ENCODE measurements at places on chromosomes 6 and 20. TPM values are rescaled to one million over a fixed set of nuclear protein-coding genes. Genes with fewer than 3 reads are reported as not detected.

GRCh38 chr6:95094751-95095663 lies 482.3 kb upstream of the MANEA start:
- H3K4me1 ChIP-seq: peaks cover 10% of the 10 kb centered on the region
- no peaks in the 10 kb centered on the region for H3K36me3 ChIP-seq
- no peak overlapping the region for H3K4me3 ChIP-seq
- peak overlapping the region; percentile 49 for H3K27ac ChIP-seq
- DNase-seq: peak; percentile 48

DNA sequence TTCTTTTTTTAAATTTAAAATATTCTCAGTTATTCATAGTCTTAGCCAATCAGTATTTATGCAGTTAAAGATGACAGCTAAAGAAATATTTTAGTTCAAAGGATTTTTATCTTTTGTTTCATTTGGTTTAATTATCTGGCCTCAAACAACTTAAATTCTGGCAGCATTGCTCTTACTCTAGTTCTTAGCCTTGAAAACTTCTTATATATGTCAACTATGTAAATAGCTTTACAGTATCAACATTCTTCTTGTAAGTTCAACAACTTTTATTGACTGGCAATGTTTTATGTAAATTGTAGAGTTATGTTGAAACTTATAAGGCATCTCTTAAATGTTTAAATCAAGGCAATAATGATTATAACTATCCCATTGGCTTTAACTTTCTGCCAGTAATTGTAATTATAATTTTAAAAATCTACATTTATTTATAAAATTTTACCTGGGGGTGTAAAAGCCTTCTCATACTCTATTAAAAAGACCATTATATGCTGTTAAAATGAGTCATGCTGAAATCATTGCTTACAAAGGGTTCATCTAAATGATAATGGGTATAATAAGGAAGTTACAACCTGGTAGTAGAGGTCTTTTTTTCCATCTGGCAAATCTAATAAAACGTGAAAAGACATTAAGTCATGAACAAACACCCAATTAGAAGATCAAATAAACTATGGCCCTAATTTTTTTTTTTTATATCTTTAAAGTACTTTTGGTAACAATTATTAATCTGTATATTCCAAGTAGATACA lies 45.8 kb upstream of the FAM184A start:
- H3K27me3 ChIP-seq: peaks cover 2% of the 10 kb centered on the region
- H3K27ac ChIP-seq: no peak overlapping the region
- no peak overlapping the region for H3K4me3 ChIP-seq
- peaks cover 7% of the 10 kb centered on the region for H3K4me1 ChIP-seq
- H3K36me3 ChIP-seq: no peaks in the 10 kb centered on the region
- DNase-seq: no peak

DNA sequence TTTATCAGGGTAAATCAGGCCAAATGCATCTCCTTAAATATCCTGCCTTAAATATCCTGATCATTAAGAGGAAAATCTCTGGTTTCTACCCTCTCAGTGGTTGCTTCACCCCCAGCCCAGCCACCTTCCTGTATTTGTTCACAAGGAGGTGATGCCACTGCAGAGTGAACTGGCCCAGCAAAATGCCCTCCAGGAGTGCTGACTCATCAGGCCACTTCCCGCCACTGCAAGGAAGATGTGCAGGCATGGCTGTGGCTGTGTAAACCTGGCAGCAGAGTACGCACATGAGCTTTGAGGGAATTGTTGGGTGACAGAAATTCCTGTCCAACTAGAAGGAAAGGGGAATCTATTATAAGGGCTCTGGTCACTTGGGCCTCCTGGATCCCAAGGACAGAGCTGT lies 13.8 kb downstream of the NQO2 start:
- no peaks in the 10 kb centered on the region for H3K27me3 ChIP-seq
- no peak for DNase-seq
- H3K4me1 ChIP-seq: peaks cover 6% of the 10 kb centered on the region
- H3K4me3 ChIP-seq: no peak overlapping the region
- H3K27ac ChIP-seq: no peak overlapping the region

- H3K4me3 ChIP-seq: no peak overlapping the region
- DNase-seq: no peak
- H3K27ac ChIP-seq: no peak overlapping the region
- no peaks in the 10 kb centered on the region for H3K4me1 ChIP-seq
- H3K36me3 ChIP-seq: no peaks in the 10 kb centered on the region
These were observed 38.0 kb downstream of the CITED2 start for GRCh38 chr6:139336488-139336887.

DNA sequence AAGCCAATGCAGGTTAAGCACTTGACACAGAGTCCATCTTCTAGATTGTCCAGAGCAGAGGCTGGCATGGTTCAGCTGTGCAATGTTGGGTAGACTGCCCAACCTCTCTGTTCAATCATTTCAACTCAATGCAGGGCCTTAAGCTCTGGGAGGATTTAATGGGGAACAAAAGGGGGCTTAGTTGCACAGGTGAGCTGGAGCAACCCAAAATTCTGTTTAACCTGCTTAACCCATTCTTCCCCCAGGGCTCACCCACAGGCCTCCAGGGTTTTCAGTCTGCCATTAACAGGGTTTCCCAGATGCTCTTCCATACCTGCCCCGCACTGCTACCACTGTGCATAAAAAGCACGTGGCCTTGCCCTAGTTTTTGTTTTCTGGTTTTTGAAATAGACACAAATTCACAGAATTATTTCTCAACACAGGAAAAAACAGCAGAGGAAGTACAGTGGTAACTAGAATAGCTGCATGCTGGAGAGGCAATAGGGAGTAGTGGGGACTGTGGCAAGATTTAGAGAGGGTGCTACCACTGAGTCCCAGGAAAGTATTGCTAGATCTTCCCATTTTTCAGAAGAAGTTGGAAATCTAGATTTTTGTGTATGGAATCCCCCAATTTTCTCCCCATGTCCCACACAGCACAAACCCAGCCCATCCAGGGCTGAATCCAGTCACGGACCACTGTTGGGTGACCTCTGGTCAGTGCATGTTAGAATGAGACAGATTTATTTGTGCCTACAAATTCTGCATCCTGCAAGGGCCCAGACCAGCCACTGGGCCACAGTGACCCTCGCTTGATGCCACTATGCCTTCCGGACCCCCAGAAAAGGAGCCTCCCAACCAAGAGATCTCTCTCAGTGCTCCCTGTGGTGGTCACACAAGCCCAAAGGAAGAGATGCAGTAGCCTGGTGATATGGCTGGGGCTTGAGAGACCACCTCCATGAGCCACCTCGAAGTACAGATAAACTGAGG lies 4.6 kb downstream of the PTGIS start:
- H3K27me3 ChIP-seq: no peaks in the 10 kb centered on the region
- no peak overlapping the region for H3K4me3 ChIP-seq
- DNase-seq: no peak
- H3K36me3 ChIP-seq: no peaks in the 10 kb centered on the region
- H3K4me1 ChIP-seq: peaks cover 18% of the 10 kb centered on the region
- peak overlapping the region; percentile 75 for H3K27ac ChIP-seq

- H3K36me3 ChIP-seq: no peaks in the 10 kb centered on the region
- H3K4me3 ChIP-seq: no peak overlapping the region
- DNase-seq: no peak
- H3K27ac ChIP-seq: no peak overlapping the region
- no peaks in the 10 kb centered on the region for H3K4me1 ChIP-seq
These were observed 9.0 kb downstream of the VPS16 start for GRCh38 chr20:2849529-2849928.

DNA sequence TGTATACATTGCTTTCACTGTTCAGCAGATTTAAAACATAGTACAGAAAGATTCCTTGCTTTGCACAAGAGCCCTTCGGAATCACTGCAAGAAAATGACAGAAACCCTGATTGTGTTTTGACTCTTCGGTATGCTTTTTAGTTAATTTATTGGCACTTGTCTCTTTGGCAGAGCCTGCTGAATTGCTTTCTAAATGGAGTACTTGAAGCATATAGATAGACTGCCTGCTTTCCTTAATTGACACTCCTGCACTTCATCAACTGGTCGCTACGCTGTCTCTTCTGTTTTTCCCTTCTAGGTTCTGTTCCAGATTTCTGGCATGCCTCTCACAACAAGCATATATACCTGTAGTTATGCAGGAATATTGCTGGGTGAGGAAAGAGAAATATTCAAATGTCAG lies 22.4 kb upstream of the RBM24 start:
- no peak overlapping the region for H3K27ac ChIP-seq
- H3K4me1 ChIP-seq: no peaks in the 10 kb centered on the region
- H3K27me3 ChIP-seq: no peaks in the 10 kb centered on the region
- DNase-seq: no peak

GRCh38 chr20:59718071-59718470 lies 113.7 kb downstream of the PHACTR3 start:
- H3K27me3 ChIP-seq: peaks cover 5% of the 10 kb centered on the region
- no peak overlapping the region for H3K4me3 ChIP-seq
- H3K36me3 ChIP-seq: no peaks in the 10 kb centered on the region

- no peak overlapping the region for H3K4me3 ChIP-seq
- peak; percentile 24 for DNase-seq
- H3K27ac ChIP-seq: no peak overlapping the region
- H3K36me3 ChIP-seq: no peaks in the 10 kb centered on the region
These were observed 11.5 kb upstream of the MEP1A start for GRCh38 chr6:46781478-46782378.

DNA sequence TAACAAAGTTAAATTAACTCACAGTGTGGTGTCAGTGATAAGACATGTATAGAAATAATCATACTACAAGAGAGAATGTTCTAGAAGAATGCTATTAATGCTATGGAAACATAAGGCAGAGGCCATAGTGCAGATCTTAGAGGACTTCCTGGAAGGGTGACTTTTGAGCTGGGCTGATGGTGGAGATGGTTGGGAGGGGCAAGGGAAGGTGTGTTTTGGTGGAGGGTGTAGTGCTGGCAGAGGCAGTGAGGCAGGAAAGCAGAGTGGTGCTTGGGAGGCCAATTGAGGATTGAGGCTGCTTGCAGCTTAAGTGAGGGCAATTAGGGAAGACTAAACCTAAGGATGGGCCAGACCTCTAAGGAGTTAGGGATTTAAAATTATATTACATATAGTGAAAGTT lies 58.5 kb upstream of the FNDC1 start:
- H3K27me3 ChIP-seq: peaks cover 2% of the 10 kb centered on the region
- no peak overlapping the region for H3K4me3 ChIP-seq
- H3K27ac ChIP-seq: no peak overlapping the region
- no peaks in the 10 kb centered on the region for H3K36me3 ChIP-seq
- H3K4me1 ChIP-seq: 0 out of 2 replicates have a peak, but pooled peaks cover 4% of the 10 kb centered on the region

DNA sequence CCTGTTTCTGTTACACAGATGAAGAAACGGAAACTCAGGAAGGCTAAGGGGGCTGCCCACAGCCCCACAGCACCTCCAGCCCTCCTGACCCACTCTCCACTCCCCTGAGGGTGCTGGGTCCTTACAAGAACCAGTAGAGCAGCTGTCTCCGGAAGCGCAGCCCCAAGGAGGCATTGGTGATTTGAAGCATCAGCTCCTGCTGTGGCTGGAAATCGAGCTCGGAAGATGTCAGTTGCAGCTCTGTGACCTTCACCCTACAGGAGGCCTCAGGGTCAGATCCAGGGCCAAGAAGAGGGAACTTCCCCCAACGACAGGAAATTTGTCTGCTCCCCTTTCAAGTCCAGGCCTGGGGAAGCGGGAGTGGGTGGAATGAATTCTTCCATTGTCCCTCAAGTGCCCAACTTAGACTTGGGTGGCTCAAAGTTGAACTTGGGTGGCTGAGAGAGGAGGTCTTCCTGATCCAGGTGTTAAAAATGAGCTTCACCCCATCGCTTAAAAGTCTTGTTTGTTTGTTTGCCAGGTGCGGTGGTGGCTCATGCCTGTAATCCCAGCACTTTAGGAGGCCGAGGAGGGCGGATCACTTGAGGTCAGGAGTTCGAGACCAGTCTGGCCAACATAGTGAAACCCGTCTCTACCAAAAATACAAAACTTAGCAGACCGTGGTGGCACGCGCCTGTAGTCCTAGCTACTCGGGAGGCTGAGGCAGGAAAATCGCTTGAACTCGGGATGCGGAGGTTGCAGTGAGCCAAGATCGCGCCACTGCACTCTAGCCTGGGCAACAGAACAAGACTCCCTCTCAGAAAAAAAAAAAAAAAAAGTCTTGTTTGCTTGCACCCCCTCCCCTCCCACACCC lies 1.9 kb downstream of the PLTP start:
- no peak for DNase-seq
- no peaks in the 10 kb centered on the region for H3K36me3 ChIP-seq
- H3K4me1 ChIP-seq: peaks cover 18% of the 10 kb centered on the region
- peak overlapping the region; percentile 7 for H3K4me3 ChIP-seq
- peak overlapping the region; percentile 29 for H3K27ac ChIP-seq
- no peaks in the 10 kb centered on the region for H3K27me3 ChIP-seq

DNA sequence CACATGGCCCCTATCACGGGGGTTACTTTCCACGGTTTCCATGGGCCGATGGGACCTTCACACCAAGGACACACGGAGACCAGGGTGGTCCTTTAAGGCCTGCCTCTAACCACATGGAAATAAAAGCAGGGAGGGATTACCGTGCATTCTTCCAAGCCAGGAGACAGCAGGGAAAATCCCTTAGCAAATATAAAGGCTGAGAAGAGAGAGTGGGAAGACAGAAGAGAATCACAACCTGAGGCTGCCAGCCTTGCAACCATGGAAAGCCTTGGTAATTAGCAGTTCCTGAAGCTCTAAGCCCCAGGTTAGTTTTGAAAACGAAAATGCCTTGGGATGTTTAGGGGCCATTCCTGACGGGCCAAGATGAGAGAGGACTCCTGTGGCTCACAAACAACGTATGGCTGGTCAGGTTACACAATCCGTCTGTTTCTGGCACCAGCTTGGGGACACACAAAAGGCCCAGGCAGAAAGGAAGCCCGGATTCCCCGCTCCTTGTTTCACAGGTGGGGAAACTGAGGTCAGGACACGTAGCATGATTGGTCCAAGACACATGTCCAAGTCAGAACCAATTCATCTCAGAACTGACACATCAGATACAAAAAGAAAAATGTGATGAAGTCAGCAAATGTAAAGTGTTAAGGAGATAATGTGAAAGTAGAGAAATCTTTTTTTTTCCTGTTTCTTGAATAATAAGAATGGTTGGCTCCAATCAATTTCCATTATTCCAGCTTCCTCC lies 2.8 kb downstream of the PREX1 start:
- H3K36me3 ChIP-seq: no peaks in the 10 kb centered on the region
- peak overlapping the region; percentile 77 for H3K27ac ChIP-seq
- H3K4me1 ChIP-seq: peaks cover 44% of the 10 kb centered on the region
- no peaks in the 10 kb centered on the region for H3K27me3 ChIP-seq
- H3K4me3 ChIP-seq: peak overlapping the region; percentile 10

GRCh38 chr6:137510923-137511322 lies 16.7 kb upstream of the OLIG3 start:
- DNase-seq: no peak
- no peak overlapping the region for H3K27ac ChIP-seq
- H3K4me1 ChIP-seq: no peaks in the 10 kb centered on the region
- H3K36me3 ChIP-seq: no peaks in the 10 kb centered on the region
- H3K4me3 ChIP-seq: no peak overlapping the region
- H3K27me3 ChIP-seq: peaks cover 19% of the 10 kb centered on the region

The RCAN2 gene
- total RNA-seq: 0.05 TPM

The SPATS1 gene
- total RNA-seq: not detected
